ENCODE measurements at places on chromosomes 1 and 21.

DNA sequence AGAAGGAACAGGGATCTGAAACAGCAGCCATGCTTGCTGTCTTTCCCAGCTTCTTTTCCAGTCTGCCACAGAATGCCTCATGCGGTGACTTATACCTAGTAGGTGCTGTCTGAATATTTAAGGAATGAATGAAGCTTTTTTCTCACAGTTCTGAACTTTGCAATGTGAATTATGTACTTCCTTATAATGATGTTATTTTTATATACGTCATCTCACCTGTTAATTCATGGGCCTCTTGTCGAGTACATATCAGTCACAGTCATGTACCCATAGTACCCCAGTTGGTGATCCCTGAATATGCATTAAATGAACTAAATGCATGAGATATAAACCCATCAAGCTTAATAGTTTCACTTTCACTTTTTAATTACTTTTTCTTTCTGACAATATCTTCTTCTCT lies 132.7 kb downstream of the NTNG1 start:
- no peak for DNase-seq

- no peak for DNase-seq
Observed at GRCh38 chr1:58864654-58865053, 80.8 kb upstream of the JUN start.

- no peak for DNase-seq
Observed at GRCh38 chr1:38121231-38121680, 74.7 kb upstream of the POU3F1 start.

DNA sequence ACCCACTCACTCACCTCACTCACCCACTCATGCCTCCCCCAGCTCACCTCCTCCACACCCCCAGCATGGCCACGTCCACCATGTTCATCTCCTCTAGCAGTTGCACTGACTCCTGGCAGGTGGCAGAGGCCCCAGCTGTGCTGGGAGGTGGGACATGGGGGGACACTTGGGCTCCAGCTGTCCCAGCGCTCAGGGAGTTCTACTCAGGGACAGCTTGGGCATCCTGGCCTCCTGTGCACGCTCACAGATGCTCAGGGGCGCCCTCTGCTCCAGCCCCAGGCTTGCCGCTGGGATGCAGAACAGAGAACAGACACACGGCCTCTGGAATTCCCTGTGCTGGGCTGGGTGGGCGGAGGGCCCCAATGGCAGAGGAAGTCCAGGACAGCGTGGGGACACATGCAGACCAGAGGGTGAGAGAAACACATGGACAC lies 5.2 kb downstream of the KRTAP10-8 start:
- no peak for DNase-seq

DNA sequence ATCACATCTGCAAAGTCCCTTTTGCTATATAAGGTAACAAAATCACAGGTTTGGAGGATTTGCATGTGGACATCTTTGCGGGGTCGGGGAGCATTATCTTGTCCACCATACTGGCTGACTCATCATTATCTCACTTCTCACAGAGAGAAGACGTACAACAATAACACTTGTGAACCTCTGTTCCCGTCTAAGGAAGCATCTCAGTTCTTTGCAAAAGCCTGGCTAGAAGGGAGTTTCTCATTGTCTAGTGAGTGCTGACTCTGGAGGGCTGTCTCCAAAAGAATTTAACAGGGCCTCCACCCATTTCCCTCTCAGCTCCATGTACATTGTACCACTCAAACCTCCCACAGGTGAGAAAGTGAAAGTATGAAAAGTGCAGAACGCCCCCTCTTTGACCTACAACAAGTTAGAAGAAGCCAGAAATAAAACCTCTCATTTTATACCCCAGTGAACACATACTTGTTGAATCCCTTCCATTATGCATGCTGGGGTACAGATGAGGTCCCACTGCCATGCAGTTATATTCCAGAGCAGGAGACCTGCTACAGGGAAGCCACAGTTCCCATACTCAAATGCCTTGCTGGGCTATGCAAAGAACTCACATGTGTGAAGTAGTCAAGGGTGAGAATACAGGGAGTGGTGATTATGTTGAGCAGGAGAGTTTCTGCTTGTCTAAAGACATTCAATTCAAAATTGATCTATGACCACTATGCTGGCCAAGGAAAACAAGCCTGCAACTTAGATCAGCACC lies 121.7 kb upstream of the PRDX6 start:
- no peak for DNase-seq

DNA sequence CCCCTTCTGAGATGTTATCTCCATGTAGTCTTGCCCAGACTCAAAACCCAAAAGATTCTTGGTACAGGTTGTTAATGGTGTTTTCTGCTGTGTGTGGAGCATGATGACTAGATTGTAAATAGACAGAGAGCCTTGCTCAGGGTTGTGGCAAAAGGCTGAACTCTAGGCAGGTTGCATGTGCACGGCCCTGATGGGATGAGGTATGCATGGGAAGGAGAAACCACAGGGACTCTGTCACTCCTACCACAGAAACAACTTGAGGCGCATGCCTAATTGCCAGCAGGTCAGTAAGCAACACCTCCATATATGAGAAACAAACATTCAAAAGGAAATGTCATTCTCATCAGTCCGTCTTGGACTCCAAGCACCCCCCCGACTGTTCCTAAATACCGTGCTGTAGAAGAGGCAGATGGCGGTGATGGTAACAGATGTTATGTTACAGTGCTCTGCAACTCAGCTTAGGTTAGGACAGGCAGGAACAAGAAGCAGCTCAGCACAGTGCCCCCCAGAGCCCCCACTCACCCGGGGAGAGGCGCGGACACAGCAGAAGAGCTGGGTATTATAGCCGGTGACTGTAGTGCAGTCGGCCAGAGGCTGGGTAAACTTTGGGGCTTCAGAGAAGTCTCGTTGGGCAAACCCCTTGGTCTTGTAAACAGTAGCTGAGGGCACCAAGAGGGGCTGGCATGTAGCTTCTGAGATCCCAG lies 10.9 kb downstream of the MYBPHL start:
- DNase-seq, result no peak

GRCh38 chr1:28056129-28056925 lies 32.1 kb downstream of the EYA3 start:
- peak; percentile 58 for DNase-seq

GRCh38 chr1:4932311-4933030 lies 278.1 kb downstream of the AJAP1 start:
- no peak for DNase-seq

- no peak for DNase-seq
Observed at GRCh38 chr1:228270032-228270431, 62.2 kb downstream of the OBSCN start.

- no peak for DNase-seq
Observed at GRCh38 chr1:4944911-4945310, 290.5 kb downstream of the AJAP1 start.

DNA sequence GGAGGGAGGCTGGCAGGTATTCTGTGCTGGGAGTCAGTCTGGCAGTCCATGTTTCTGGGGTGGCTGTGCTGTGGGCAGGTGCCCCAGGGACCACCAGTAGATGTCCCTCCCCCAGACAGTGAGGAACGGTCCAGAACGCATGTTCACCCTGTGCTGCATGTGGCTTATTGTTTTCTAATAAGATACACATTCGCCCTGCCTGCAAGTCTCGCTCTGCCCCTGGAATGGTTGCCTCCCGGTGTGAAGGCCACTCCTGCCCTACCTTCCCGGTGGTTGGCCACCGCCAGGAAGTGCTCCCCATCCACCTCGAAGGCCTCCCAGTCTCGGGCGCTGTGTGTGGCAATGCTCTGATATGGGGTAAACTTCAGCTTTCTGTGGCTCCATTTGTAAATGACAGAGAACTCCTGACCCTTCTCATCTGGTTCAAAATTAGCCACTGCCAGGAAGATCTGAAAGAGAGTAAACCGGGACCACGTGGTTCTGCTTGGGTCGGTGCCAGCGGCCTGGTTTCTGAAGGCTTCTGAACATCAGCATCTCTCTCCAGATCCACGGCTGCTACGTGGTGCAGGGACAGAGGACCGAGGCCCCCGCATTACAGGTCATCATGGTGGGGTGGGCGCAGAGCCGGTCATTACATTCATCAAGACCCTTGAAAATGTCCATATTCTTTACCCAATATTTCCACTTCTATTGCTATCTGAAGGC lies 14.5 kb downstream of the KRTAP10-1 start:
- DNase-seq, result no peak

All from CD4-positive, alpha-beta T cell treated with Interleukin-10 for 1 hour (primary cell).